Stimulated activated CD4-positive, alpha-beta T cell treated with anti-CD3 and anti-CD28 coated beads, Interleukin-2, amount 100 ng/mL, for 24 hours (primary cell): ENCODE measurements at places on chromosomes 5 and 9.

DNA sequence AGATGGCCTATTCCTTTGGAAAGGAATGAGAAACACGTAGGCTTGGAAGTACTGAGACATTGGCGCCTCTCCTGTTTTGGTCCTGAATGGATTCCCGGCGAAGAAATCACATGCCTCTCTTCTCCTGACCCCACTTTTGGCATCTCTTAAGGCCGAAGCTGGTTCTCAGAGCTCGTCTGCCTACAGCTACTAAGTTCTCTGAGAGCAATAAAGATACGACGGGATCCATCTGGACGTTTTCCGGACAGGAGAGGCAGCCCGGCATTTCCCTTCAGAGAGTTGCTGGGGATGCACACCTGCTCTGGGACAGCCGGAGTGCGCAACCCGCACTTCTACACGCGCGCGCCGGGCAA is 336.8 kb upstream of the PUM3 start:
- DNase-seq, result no peak

DNA sequence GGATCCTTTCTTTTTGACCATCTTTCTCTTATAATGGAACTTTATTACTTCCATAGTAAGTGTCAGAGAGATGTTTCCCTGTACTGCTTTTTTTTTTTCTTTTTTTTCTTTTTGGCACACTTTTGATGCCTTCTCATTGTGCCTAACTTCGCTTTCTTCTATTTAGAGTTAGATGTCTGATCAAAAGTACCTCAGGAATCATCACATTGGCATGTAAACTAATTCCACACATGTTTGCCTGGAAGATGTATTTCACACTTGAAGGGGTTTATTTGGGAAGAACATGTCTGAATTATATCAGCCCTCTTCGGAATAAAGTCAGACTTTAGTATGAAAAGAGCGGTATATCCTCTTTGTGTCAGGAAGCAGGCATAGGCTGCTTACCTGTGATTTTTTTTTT is 35.1 kb downstream of the SMARCA2 start:
- DNase-seq, result no peak

- no peak for DNase-seq
Measured at GRCh38 chr9:127876764-127877562, 512 bp downstream of the AK1 start.

- DNase-seq, result no peak
Measured at GRCh38 chr5:111280282-111280951, 56.2 kb downstream of the CAMK4 start.

GRCh38 chr5:158684469-158684868 is 415.2 kb downstream of the EBF1 start:
- no peak for DNase-seq

GRCh38 chr5:30880514-30880913 is 313.0 kb upstream of the CDH6 start:
- no peak for DNase-seq

DNA sequence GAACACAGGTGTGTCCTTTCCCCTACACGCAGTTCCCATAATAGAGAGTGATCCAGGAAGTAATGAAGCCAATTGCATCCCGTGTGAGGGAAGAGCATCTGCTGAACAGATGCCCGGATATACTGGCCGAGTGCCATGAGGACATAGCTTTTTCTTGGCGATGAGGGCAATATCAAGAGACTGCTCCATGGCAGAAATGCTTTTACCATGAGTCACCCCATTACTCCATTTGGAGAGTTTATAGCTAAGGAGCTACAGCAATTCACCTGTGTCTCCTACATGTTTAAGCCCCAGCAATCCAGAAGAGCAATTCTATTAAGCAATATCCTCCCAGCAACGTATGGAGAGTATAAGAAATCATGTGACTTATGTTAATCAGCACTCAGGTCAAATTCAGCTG is 222.0 kb upstream of the KLF4 start:
- DNase-seq, result no peak

DNA sequence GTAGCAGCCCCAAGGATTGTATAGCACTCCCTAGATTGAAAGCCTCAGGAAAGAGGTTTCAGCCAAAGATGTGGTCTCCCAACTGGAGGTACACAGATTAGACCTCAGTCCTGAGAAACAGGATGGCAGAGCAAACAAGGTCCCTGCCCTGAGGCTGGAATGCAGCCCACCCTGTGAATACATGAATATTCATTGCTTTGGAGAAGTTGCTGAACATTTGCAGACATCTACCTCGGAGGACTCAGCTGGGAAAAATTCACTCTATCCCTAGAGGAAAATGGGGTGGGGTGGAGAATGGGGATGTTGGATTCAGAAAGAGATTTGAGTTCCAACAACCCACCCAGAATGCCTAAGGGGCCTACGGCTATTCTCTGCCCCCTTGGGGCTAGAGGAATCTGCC is 129.4 kb downstream of the SLIT3 start:
- DNase-seq, result no peak

DNA sequence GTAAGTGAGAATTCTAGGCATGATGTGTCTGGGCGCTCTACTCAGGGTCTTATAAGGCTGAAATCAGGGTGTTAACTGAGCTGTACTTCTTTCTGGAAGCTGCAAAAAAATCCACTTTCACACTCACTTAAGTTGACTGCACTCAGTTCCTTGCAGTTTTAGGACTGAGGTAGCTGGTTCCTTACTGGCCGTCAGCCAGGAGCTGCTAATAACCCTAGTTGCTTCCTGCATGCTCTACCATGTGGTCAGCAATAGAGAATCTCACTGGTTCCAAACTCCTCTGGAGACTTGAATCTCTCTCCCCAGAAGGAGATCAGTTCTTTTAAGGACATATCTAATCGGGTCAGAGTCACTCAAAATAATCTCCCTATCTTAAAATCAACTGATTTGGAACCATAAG is 911.2 kb downstream of the EFNA5 start:
- DNase-seq, result no peak

DNA sequence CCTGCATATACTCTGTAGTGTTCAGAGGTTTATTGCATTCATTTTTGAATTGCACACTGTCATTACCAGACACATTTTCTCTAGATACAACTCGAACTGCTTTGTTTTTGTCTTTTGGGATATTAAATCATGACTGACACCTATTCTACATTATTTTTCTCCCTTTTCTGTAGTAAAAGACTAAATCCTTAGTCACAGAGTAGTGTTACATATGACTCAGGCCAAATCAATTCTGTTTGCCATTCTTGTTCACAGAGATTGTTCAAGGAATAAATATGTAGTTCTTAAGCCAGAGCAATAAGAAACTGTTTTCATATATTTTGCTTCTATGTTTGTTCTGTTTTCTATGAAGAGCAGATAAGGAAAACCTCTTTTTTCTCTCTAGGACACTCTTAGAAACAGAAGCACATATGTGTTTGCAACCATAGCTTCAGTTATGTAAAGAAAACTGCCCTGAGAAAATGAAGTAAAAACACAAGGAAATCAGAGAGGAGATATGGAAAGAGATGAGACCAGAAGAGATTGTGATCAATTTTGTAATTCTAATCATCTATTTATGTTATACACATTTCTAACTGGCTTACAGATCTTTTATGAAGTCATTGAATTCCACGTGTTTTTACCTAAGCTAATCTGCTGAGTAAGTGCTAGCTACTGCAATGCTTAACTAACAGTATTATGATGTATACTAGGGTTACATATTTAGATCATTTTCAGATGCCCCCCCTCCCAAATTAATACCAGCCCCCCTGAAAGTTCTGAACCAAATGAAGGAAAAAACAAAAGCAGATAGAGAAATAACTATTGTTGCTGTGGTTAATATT is 1995.6 kb upstream of the CDH6 start:
- DNase-seq, result no peak

DNA sequence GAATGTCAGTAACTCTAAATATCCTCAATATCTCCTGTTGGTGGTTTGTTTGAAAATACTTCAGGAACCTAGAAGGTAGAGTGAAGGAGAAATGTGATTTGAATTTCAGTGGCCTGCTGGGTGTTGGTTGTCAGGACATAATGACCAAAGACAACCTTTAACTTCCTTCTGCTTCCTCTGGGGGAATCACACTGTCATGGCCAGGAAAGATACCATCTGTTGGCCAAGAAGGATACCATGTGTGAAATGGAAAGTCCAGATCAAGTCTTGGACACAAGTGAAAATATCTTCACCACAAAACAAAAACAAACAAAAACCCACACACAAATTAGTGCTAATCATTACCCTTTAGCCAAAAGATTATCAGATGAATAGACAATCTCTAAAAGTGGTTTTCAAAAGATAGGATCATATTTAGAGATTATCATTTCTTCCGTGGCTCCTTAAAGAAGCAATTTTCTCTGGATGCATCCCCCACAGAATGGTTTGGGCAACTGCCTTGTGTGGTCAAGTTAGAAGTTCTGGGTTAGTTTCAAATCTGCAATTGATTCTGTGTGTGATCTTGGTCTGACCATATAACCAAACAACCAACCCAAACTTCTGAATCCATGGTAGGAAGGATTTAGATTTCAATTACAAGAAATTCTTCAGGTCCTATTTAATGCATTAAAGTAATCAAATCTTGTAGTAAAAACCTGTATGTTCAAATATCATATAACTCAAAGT is 1.6 kb downstream of the C1QTNF3 start:
- no peak for DNase-seq

DNA sequence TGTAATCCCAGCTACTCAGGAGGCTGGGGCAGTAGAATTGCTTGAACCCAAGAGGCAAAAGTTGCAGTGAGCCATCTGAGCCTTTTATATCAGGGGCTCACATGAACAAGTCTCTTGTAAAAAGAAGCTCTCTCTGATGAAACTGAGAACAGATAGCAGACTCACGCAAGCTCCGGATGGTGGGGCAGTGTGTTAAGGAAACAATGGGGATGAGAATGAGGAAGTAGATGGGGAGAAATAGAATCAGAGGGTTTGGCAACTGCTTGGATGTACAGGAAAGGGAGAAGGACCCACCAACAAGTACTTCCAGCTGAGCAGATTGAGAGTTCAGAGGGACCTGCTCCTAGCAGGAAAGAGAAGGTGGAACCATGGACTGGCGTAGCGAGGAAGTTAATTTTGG is 18.6 kb downstream of the TMEM252 start:
- no peak for DNase-seq

DNA sequence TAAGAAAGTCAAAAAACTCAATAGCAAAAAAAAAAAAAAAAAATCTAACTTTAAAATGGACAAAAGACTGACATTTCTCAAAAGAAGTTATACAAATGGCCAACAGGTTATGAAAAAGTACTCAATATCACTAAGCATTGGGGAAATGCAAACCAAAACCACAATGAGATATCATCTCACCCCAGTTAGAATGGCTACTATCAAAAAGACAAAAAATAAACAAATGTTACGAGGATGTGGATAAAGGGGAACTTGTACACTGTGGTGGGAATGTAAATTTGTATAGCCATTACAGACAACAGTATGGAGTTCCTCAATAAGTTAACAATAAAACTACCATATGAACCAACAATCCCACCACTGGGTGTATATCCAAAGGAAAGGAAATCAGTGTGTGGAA is 37.2 kb downstream of the ENC1 start:
- DNase-seq, result no peak

GRCh38 chr5:132262882-132263547 is 5.5 kb downstream of the PDLIM4 start:
- DNase-seq, result peak; percentile 8

GRCh38 chr5:44868541-44868940 is 59.8 kb downstream of the MRPS30 start:
- no peak for DNase-seq

- no peak for DNase-seq
Measured at GRCh38 chr5:119651486-119651885, 22.1 kb downstream of the FAM170A start.

DNA sequence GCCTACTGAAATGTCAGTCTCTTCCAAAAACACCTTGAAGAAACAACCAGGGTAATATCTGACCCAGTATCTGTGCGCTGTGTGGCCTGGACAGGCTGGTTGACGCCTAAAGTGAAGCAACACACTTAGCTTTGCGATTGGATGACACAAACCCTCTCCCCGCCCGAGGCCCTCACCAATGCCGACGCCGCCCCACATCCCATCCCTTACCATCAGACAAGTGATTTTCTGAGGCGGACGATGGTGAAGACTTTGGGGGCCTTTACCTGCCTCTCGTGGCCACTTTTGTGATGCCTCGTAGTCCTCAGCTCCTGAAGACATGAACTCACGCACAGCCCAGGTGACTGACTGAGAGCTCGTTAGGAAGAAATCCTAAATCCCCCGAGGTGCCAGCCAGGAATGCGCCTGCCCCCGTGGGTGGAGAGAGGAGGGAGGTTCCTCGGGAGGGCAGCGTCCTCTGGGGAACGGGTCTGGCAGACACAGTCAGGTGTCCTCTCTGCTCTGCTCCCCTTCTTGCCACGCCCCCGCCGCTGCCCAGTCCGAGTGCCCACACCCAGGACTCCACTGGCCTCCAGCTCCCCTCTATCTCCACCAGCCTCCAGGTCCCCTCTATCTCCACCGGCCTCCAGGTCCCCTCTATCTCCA is 31.0 kb upstream of the RXRA start:
- no peak for DNase-seq

GRCh38 chr5:5671823-5672222 is 249.3 kb downstream of the ICE1 start:
- no peak for DNase-seq

DNA sequence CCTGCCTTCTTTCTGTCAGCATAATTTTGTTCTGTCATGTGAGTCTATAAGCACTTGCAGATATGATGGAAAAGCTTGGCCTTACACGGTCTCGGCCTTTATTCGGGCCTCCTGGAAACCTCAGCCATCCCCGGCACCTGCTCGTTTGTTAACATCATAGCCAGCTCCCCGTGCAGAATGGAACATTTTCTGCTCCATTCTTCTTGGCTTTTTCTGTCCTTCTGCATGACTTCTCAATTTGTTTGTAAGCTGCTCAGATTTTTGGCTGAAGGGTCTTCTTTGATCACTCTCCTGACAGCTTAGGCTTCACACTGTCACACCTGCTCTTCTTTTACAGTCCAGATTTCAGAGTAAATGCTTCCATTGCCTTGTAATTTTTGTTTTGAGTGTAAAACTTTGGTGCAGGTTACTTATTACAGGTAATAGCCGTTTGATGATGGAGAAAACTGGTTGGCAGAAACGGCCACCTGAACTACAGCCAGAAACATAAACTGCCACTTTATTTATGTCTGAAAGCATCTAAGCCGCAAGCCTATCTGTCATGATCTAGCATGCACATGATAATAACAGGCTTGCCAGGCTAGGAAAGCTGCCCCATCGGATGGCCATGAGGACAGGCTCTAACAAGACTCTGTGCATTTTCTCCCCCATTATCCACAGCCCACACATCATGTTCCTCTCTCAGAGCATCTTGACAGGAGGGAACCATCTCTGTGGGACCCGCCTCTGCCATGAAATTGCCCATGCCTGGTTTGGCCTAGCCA is 197.0 kb downstream of the AOPEP start:
- no peak for DNase-seq

- DNase-seq, result no peak
Measured at GRCh38 chr5:163585206-163585605, 79.8 kb downstream of the MAT2B start.
